HCT116 (cell line): ENCODE measurements at places on chromosomes 3 and 15.

DNA sequence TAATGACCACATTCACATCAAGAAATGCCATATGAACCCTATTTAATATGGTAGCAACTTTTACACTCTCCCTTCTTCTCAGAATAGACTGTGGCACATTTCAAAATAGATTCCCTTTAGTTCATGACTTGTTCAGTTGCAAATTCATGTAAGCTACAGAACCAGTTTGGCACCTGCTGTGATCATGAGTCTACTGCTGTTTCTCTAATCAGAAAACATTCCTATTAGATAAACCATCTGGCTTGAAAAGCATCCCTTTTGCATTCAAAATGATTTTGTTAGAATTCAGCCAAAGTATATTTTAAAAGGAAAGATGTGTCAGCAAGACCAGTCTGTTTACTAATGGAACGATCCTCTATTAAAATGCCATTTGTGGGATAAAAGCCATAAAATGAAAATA, 304.4 kb downstream of the BCHE start:
- DNase-seq = no peak

GRCh38 chr3:8802256-8802655, 32.8 kb upstream of the OXTR start:
- no peak for DNase-seq

GRCh38 chr3:16793321-16793720, 91.4 kb upstream of the PLCL2 start:
- DNase-seq = no peak

DNA sequence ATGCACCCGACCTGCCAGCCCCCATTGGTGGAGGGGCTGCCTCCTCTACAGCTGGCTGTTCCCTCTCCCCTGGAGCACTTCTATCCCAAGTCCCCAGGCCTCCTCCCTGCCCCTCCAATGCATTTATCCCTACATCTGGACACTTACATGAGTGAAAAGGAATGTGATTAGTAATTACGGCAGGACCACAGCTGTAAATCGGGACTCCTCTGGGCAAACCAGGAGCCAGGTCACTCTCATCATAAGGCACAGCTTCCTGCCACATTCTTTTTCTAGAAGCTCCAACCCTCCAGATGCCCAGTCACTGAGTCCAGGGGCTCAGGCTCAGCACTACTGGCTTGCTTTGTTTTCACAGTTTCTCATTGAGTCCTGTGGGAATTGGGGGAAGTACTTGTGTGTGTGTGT, 54.3 kb downstream of the IL20RB start:
- no peak for DNase-seq

GRCh38 chr3:12461097-12461649, 23.1 kb upstream of the TSEN2 start:
- DNase-seq = no peak

- DNase-seq = no peak
Observed at GRCh38 chr3:30098243-30098642, 508.2 kb upstream of the TGFBR2 start.

GRCh38 chr15:48628832-48629231, 16.7 kb downstream of the FBN1 start:
- no peak for DNase-seq

DNA sequence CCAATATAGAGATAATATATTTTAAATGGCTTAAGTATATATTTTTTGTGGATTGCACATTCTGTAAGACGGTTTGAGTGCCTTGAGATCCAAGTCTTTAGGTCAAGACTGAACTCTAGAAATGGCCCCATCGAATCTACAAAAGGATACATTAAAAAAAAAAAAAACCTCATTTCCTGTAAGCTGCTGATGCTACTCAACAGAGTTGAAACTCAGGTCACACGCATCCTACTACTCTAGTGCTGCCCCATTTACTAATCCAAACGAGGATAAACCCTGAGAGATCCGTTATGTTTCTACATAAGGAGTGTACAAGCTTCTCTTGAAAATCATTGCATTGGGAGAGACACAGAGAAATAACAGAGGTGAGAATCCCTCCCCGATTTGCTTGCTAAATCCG, 187.3 kb downstream of the TIGIT start:
- DNase-seq = no peak

DNA sequence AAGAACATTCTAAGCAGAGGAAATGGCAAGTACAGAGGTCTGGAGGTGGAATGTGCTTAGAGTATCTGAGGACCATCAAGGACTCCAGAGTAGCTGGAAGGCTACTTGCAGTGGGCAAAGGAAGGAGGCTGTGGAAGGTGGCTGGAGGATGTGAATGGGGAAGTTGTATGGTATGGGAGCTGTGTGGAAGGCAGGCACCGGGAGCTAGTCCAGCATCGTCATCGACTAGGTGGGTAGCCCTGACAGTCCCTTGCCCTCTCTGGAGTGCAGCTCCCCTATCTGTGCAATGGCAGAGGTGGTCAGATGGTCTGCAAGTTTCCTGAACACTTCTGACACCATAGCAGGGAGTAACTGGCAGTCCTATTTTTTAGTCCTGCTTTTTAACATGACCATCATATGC, 19.3 kb downstream of the CCDC13 start:
- DNase-seq = no peak

DNA sequence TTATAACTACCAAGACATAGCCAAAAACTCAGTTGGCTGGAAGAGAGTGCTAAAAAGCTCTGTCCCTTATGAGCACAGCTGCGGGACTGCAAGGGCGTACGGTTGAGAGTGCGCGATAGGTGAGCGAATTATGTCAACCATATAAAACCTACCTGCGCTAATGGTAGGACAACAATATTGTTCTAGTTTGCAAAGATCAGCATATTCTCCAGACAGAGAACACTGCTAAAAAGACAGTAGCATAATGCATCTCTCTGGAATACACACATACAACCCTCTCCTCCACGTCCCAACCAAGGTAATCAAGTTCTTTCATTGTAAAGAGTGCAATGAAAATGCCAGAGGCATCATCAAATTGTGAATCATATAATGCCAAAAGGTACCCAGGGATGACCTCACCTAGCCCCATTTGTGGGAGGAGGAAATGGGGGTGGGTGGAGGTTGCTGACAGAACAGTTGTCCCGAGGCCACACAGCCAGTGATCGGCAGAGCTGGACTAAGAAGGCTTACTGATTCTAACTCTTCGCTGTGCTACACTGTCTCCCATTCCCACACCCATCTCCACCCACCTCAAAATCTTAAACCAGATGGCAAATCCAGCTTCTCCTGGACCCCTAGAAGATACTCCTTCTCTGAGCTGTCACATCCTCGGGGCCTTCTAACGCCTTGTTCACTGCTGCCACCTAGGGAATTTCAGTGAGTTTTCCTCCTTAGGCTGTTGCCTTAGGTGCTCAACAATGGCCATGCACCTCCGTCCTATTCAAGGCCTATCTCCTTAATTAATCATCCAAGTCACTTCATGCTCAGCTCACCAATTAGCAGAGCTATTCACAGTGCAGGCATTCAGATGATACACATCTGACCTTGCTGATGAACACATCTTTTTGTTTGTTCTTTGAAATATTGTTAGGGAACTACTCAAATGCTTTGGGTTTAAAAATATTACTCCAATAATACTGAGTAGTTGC, 60.7 kb downstream of the RPL22L1 start:
- DNase-seq = peak; percentile 56

DNA sequence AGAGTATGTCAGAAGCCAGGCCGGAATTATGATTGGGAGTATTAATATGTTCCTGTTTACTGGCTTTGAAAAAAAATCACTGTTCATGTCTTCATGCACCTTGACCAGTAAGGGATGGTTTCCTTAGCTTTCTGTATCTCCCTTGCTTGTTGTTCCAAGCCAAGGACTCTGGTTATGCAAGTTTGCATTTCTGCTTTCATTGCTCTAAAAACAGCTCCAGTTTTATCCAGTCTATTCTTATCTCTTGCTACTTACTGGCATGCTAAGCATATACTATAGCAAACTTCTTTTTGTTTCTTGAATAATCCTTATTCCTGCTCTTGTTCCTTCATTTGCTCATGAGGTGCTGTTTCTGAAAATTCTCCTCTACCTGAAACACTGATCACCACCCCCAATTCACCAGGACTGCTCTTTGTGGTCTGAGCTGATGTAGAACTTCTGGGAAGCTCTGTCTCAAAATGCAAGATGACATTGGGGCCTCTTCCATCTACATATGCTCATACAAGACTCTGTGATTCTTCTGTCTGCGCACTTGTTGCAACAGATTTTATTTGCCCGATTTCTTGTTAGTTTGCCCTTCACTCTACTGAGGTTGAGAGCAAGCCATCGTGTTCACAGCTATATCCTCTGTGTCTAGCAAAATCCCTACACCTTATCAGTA, 173.0 kb downstream of the EBLN2 start:
- no peak for DNase-seq

- DNase-seq = no peak
Observed at GRCh38 chr3:2261747-2262146, 163.1 kb downstream of the CNTN4 start.

DNA sequence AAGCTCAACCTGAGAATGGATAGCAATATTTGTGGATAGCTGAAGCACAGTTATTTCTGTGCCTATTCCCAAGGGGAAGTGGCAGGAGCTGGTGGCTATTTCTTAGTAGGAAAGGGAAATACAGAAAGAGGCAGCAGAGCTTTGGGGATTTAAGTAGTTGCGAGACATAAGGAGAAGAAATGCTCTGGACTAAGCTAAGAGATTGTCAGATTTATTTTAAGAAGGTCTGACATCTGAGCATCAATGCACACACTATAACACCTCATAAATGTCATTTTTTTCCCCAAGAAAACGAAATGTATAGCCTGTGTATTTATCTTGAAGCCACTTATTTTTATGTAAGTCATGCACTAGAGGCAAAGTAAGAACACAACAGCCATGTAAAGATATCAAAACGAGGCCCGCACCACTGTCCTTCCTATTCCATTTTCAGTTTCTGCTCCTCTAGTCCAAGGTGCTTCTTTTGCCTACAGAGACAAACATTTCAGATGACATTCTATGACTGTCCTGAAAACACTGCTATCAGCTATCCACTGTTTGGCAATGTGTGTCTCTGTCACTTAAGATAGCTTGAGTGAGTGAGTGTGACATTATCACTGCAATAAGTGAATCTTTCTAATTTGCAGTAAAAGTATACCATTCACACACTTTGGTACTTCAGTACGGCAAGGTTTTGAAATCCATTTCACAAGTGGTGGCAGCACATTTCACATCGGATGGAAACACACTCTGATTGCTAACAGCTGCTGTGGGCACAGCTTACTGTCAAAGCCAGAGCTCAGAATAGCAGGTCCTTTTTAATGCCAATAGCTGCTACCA, 62.7 kb upstream of the ICE2 start:
- DNase-seq = no peak

DNA sequence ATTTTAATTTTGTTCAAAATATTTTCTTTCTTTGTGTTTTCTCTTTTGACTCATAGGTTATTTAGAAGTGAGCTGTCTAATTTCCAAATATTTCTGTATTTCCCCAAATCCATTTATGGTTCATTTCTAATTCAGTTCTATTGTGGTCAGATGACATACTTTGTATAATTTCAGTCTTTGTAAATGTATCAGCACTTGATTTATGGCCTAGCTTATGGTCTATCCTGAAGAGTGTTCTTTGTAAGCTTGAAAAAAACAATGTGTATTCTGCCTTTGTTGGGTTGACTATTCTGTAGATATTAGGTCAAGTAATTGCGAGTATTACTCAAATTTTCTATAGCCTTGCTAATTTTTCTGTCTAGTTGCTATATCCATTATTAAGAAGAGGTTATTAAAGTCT, 311.2 kb downstream of the OCA2 start:
- no peak for DNase-seq

- no peak for DNase-seq
Observed at GRCh38 chr3:31550452-31551251, 17.9 kb downstream of the STT3B start.

- no peak for DNase-seq
Observed at GRCh38 chr15:100683434-100683833, 81.0 kb downstream of the ASB7 start.

DNA sequence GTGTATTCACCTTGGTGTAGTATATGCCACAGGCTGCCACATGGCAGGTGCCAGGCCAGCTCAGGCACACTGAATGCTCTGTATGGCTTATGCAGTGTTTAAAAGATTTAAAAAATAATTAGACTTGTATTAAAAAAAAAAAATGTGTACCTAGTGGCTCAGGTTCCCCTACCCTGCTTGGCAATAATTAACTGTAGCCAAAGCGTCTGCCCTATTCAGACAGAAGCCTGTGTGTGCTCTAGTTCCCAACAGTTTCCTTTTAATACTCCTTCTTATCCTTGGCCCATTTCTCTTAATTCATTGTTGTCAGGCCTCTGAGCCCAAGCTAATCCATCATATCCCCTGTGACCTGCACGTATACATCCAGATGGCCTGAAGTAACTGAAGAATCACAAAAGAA, 752.2 kb upstream of the CFAP20DC start:
- DNase-seq = no peak

DNA sequence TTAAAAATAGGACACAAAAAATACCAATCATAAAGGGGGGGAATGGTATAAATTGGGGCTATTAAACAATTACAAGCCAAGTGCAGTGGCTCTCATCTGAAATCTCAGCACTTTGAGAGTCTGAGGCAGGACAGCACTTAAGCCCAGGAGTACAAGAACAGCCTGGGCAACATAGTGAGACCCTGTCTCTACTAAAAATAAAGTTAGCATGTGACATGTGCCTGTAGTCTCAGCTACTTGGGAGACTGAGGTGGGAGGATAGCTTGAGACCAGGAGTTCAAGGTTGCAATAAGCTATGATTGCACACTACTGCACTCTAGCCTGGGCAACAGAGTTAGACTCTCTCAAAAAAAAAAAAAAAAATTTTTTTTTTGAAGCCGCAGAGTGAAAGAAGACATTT, 23.8 kb upstream of the GABPB1 start:
- DNase-seq = no peak

DNA sequence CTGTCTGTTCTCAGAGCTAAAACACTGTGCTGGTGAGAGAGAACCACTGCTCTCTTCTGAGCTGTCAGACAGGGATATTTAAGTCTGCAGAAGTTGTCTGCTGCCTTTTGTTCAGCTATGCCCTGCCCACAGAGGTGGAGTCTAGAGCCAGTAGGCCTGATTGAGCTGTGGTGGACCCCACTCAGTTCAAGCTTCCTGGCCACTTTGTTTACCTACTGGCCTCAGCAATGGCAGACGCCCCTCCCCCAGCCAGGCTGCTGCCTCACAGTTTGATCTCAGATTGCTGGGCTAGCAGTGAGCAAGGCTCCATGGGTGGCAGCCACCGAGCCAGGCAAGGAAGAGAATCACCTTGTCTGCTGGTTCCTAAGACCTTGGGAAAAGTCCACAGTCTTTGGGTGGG, 21.0 kb upstream of the CACNA1D start:
- DNase-seq = no peak

GRCh38 chr3:14518893-14519292, 21.2 kb downstream of the GRIP2 start:
- DNase-seq = no peak

DNA sequence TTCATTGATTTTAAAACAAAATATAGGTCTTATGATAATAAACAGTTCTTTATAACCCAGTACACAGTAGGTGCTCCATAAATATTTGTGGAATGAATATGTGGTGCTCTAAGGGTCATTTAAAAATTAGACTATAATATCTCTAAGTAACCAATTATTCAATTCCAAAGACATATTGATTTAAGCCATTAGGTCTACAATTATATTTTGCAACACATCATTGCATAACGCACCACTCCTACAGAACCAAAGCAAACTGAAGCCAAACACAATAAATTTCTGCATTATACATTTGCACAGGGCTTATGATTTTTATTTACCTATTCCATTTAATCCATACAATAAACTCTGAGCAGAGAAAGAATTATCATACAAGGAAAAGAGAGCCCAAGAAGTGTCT, 104.3 kb downstream of the ABI3BP start:
- no peak for DNase-seq

GRCh38 chr3:187210545-187211327, 13.4 kb downstream of the RTP1 start:
- no peak for DNase-seq

GRCh38 chr15:69472046-69472445, 19.4 kb downstream of the RPLP1 start:
- DNase-seq = no peak
